ENCODE measurements at places on chromosomes 3 and 15. TPM values are rescaled to one million over a fixed set of nuclear protein-coding genes. Genes with fewer than 3 reads are reported as not detected.
A peak's percentile ranks its signal among the peaks of the same experiment; 100 is the strongest.

GRCh38 chr3:133188996-133189395 lies 150.8 kb downstream of the TMEM108 start:
- H3K27ac ChIP-seq, result no peak overlapping the region
- H3K4me3 ChIP-seq, result no peak overlapping the region
- H3K36me3 ChIP-seq, result no peaks in the 10 kb centered on the region
- no peak for DNase-seq
- H3K27me3 ChIP-seq, result no peaks in the 10 kb centered on the region
- no peaks in the 10 kb centered on the region for H3K4me1 ChIP-seq

Gene LRRC31
- total RNA-seq, result not detected

- H3K36me3 ChIP-seq, result no peaks in the 10 kb centered on the region
- H3K4me1 ChIP-seq, result no peaks in the 10 kb centered on the region
- no peak overlapping the region for H3K4me3 ChIP-seq
- no peak for DNase-seq
- no peaks in the 10 kb centered on the region for H3K27me3 ChIP-seq
- H3K27ac ChIP-seq, result no peak overlapping the region
These were observed 144.0 kb upstream of the PTPRG start for GRCh38 chr3:61417352-61417751.

Gene TPRG1
- 9.1 TPM for total RNA-seq

GRCh38 chr3:195181741-195182469 lies 89.1 kb downstream of the XXYLT1 start:
- H3K4me3 ChIP-seq, result no peak overlapping the region
- H3K27me3 ChIP-seq, result no peaks in the 10 kb centered on the region
- DNase-seq, result peak; percentile 14
- H3K36me3 ChIP-seq, result no peaks in the 10 kb centered on the region
- H3K4me1 ChIP-seq, result no peaks in the 10 kb centered on the region

DNA sequence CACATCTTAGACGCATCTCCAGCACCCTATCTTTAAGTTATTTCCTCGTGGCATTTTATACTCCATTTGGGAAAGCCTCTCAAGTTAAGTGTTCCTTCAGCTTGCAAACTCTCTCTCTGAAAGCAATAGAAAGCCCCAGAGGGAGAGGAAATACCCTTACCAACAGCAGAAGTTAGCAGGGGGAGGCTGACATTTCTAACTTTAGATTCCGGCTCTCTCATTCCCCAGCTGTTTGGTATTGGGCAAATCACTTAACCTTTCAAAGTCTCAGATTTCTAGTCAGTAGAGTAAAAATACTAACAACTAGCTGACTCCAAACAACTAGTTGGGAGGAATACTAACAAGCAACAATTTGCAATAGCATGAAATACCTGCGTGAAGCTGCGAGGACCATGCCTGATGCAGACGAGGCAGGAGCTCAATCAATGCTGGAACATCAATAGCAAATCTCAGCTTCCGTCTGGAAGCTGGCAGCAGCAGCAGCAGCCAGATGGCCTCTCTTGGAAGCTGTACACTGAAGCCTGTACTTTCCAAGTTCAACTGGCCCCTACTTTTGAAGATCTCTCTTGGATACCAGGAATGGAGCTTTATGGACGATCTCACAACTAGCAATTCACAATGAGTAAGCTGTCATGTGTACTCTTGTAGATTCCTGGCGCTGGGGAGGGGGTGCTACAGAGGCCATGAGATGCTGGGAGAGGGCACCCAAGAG lies 47.8 kb downstream of the THBS1 start:
- no peaks in the 10 kb centered on the region for H3K27me3 ChIP-seq
- H3K27ac ChIP-seq, result peak overlapping the region; percentile 23
- no peak overlapping the region for H3K4me3 ChIP-seq
- no peaks in the 10 kb centered on the region for H3K36me3 ChIP-seq
- DNase-seq, result no peak

Gene CNTN3
- 3.3 TPM for total RNA-seq

Gene ECE2
- total RNA-seq, result 2.3 TPM

Gene IL5RA
- total RNA-seq, result not detected

- DNase-seq, result peak; percentile 94
- H3K4me1 ChIP-seq, result peaks cover 98% of the 10 kb centered on the region
- no peak overlapping the region for H3K4me3 ChIP-seq
- peak overlapping the region; percentile 87 for H3K27ac ChIP-seq
- no peaks in the 10 kb centered on the region for H3K27me3 ChIP-seq
- no peaks in the 10 kb centered on the region for H3K36me3 ChIP-seq
These were observed 38.0 kb downstream of the PRICKLE2 start for GRCh38 chr3:64187065-64187959.

- no peak overlapping the region for H3K27ac ChIP-seq
- H3K36me3 ChIP-seq, result no peaks in the 10 kb centered on the region
- no peaks in the 10 kb centered on the region for H3K4me1 ChIP-seq
- DNase-seq, result no peak
- H3K27me3 ChIP-seq, result no peaks in the 10 kb centered on the region
These were observed 1.2 kb downstream of the GPR15 start for GRCh38 chr3:98532709-98533571.

All from sigmoid colon (tissue), 7 donors.